ENCODE measurements at places on chromosomes 12 and 14.
A peak's percentile ranks its signal among the peaks of the same experiment; 100 is the strongest.

DNA sequence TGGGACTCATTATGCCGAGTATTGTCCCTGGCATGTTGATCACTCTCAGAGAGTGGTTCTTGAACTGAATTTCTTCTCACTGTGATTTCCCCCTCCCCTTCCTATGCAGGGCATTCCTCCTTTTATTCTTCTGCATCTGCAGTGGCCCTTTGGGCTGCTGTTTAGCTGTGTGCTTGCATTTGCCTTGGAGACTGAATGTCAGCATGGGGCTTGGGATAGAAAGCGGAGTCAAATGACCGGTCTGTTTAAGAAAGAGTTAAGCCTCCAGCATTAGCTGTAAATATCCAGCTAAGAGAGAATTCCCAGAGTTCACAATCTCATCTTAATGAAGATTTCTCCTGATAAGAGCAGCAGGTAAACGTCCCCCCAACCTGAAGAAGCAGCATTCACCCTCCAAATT is 65.6 kb upstream of the RMST start:
- DNase-seq = no peak

DNA sequence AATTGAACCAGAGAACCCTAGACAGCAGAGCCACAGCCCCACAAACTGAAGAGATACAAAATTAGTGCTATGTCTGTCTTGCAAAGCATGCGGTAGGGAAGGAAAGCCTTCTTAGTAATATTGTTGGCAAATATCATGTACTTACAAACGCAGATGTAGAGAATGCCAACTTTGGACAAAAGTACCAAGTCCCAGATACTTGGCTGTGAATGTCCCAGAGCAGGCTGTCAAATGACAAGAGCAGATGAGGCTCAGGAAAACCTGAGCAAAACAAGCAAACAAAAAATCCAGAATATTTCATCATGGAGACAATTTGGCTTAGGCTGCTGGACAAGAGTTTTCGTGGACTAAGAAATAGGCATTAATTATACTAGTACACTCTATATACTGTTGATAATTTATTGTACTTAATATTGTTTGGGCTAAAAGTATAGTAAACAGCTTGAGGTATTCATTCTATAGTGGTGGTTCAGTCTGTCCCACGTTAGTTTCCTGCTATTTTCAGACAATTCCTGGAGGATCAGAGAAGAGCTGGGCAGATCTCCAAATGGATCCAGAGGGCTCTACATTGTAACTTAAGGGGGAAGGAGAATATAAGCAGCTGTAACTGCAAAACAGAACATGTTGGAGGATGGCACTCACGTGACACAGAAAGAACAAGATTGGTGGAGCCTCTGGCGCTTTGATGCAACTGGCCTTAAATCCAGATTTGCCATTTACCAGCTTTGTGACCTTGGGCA is 329.8 kb downstream of the ATP23 start:
- no peak for DNase-seq

- DNase-seq = no peak
Observed at GRCh38 chr12:240566-240965, 22.1 kb downstream of the SLC6A13 start.

- no peak for DNase-seq
Observed at GRCh38 chr14:57937676-57938075, 71.8 kb upstream of the SLC35F4 start.

DNA sequence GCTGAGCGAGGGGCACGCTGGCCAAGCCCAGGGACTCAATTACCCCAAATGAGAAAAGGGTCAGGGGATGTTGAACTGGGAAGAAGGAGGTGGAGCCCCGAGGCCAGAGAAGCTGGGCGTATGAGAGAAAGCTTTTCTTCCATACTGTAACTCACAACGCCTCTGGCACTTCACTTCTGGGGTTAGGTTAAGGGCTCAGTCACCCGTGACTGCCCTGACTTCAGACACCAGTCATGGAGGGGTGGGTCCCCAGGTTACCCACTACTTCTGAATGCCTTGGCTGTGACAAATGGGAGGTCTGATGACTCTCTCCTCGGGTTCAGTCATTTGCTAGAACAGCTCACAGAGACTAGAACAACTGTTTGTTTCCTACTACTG is 5.5 kb upstream of the GPR132 start:
- no peak for DNase-seq

DNA sequence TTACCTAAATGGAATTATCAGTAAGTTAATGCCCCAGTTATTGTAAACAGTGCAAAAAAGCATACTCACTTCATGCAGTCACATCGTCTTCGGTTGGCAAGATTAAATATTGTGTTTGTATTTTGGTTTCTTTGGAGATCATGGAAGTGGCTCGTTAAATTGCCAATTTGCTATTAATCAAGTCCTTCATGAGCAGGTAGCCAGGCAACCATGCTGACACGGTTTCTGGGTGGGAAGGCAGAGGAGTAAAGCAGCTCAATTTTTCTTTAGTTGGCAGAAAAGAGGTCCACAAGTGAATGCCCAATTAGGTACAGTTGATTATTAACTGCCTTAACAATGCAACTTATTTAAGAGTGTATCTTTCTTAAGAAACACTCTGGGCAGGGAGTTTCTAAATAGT is 43.9 kb downstream of the PPP4R3A start:
- DNase-seq = no peak

DNA sequence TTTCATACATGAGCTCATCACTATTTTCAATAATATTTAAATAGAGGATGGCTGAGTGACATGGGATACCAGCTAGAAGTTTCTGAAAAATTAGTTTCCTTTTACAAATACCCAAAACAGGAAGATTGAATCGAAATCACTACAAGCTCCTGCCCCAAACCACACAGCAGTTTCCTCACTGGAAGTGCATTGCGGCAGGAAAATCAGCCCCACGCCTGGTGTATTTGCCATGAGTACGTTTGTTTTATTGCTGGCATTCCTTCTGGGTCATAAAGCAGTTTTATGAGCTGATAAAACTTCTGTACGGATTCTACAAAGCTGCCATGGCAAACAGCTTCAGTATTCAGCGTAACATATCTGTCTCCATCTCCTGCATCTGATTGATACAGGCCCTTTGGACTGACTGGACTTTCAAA is 23.7 kb downstream of the CDC42BPB start:
- no peak for DNase-seq

DNA sequence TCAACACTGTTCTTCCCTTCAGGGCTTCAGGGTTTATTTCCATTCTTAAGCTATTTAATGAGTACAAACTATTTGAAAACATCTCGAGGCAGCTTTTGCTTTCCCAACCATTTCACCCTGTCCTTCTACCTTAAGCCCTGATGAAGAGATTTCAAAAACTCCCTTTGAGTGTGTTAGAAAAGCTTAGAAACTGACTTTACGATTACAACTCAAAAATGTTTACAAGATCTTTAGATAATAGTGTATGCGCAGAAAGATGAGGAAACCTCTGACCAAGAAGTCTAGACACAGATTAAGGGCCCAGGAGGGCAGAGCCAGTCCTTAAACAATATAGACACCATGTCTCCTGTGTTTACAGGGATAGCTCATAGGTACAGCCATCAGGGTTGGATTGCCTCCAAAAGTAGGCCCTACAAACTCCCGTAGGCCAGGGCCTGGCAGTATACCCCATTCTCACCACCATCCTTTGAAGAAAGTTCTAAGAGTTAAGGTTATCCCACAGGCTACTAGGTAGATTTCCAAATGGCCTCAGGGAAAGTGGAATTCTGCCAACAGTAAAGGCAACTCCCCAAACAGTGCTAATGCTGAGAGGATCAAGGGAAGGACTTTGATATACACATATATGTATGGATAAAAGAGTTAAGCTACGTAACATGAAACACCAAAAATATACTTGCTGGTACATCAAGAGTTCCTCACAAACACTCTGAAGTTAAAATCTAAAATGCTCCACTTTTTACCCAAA is 11.4 kb upstream of the SOS2 start:
- no peak for DNase-seq

DNA sequence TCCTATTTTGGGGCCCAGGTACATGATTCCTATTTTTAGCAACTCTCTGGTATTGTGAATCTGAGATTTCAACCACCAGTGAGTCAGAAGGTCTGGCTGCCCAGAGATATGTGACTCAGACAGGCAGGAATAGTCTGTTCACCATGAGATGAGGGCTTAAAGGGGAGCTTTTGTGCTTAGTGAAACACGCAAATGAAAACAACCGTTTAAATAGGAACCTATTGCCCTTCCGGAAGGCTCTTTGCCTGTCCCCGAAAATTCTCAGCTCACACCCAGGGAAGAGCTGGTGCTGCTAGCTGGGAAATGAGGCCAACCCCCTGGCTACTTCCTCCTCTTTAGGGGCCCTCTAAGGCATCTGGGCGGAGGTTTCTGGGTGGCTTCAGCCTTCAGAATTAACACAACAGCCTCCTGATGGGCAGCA is 283.6 kb downstream of the CACNA1C start:
- peak; percentile 72 for DNase-seq

DNA sequence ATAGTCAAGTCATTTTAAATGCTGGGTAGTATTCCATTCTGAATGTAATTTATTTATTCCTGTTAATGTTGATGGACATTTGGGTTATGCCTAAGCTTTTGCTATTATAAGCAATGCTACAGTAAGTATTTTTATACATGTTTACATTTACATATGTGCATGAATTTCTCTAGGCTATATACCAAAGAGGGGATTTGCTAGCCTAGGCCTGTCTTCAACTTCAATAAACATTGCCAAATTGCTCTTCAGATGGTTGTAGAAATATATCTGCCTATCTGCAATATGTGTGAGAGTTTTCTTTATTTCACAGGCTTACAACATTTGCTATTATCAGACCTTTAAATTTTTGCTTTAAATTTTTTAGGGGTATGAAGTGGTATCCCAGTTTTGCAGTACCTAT is 87.0 kb downstream of the MIPOL1 start:
- no peak for DNase-seq

- no peak for DNase-seq
Observed at GRCh38 chr14:69776875-69777453, 10.0 kb downstream of the SRSF5 start.

GRCh38 chr14:99479160-99479905 is 1.3 kb downstream of the SETD3 start:
- no peak for DNase-seq

- peak; percentile 86 for DNase-seq
Observed at GRCh38 chr12:106358396-106359241, 1.1 kb downstream of the POLR3B start.

DNA sequence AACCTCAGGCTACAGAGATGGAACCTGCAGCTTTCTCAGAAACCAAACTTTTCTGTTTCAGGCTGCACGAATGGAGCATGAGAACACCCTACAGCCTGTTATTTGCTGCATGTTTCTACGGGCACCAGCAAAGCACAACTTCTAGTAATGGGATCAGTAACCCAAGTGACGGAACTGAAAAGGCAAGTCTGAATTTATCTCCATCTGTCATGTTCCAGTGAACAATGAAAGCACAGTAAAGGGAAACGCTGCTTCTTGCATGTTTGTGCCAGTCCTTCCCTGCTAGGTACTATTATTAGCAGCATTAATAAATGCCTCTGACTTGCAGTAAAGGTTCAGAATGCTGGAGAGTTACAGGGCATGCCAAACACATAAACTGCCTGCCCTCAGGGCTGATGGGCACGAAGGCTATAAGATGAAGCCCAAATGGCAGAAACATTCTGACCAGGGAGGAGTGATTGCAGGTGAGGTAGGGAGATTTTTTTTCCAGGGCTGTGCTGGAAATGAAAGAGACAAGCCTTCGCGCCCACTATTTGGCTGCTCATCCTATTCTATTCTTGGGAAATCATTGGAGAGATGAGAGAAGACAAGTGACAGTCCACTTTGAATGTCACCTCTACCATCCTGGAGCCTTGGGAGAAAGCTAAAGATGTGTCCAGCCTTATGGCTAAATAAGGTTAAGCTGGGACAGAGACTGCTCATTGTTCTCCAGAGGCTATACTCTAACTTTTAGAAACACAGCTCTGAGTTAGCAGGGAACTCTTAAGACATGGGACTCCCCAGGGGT is 100.4 kb upstream of the PLXNC1 start:
- DNase-seq = no peak

GRCh38 chr14:99982537-99983250 is 82.5 kb upstream of the EVL start:
- DNase-seq = peak; percentile 77

DNA sequence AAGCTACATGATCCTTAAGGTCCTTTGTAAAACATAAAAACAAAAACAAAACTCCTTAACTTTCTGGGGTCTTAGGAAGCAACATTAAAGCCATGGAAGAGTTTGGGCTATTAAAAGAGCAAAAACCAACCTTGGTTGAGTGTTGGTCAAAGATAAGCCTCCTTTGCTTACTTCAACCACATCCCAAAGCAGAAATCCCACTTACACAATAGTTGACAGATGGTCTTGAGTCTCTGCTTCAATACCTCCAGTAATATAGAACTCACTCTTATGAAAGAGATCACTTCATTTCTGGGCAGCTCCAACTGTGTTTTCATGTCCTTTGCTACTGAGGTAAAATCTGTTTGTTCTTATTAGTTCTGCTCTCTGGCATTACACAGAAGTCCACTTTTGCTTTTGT is 125.8 kb downstream of the SLC38A4 start:
- DNase-seq = no peak

DNA sequence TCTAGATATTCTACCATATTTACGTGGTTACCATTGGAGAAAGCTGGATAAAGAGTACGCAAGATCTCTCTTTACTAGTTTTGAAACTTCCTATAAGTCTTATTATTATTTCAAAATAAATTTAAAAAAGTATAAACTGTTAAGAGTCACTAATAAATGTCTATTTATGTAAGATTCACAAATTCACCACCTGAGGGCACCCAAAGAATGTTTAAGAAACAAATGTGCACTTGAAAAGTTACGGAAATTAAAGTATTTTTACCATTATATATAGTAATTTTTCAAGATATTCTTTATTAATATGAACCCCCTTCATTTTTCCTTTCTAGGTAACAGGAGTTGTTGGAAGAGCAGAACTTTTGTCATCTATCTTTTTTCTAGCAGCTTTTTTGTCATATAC is 11.9 kb downstream of the TMTC3 start:
- peak; percentile 47 for DNase-seq

GRCh38 chr14:99286761-99287160 is 14.8 kb upstream of the BCL11B start:
- no peak for DNase-seq
